ENCODE measurements at places on chromosomes 5 and 9.

- no peak for DNase-seq
These were observed 252.7 kb upstream of the GRIA1 start for GRCh38 chr5:153237671-153238332.

- DNase-seq: no peak
These were observed 5.5 kb downstream of the ASTN2 start for GRCh38 chr9:117409321-117409720.

- no peak for DNase-seq
These were observed 224.8 kb downstream of the PSAT1 start for GRCh38 chr9:78521680-78522079.

GRCh38 chr9:124202447-124202971, 55.2 kb upstream of the NEK6 start:
- peak; percentile 98 for DNase-seq

DNA sequence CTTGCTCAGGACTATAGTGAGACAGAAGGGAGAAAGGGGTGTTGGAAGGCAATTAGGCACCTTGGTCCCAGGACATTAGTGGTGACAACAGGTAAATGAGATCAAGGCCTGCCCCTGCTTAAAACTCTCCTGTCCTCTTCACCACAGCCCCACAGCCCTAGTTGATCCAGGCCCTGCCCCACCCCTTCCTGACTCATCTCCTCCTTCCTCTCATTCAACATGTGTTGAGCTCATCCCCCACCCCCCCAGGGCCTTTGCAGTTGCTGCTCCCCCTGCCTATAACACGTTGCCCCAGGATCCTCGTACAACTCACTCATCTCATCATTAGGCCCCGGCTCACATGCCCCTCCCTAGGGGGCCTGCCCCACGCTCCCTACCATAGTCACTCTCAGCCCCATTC, 66.8 kb downstream of the TSPAN17 start:
- no peak for DNase-seq

DNA sequence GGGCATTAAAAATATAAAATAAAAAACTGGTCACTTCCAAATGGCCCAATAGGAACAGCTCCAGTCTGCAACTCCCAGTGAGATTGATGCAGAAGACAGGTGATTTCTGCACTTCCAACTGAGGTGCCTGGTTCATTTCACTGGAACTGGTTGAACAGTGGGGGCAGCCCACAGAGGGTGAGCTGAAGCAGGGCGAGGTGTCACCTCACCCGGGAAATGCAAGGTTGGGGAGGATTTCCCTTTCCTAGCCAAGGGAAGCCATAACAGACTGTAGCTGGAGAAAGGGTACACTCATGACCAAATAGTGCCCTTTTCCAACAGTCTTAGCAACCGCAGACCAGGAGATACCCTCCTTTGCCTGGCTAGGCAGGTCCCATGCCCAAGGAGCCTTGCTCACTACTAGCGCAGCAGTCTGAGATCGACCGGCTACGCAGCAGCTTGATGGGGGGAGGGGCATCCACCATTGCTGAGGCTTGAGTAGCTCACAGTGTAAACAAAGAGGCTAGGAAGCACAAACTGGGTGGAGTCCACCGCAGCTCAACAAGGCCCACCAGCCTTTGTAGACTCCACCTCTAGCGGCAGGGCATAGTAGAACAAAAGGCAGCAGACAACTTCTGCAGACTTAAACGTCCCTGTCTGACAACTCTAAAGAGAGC, 12.7 kb downstream of the RLN1 start:
- no peak for DNase-seq

DNA sequence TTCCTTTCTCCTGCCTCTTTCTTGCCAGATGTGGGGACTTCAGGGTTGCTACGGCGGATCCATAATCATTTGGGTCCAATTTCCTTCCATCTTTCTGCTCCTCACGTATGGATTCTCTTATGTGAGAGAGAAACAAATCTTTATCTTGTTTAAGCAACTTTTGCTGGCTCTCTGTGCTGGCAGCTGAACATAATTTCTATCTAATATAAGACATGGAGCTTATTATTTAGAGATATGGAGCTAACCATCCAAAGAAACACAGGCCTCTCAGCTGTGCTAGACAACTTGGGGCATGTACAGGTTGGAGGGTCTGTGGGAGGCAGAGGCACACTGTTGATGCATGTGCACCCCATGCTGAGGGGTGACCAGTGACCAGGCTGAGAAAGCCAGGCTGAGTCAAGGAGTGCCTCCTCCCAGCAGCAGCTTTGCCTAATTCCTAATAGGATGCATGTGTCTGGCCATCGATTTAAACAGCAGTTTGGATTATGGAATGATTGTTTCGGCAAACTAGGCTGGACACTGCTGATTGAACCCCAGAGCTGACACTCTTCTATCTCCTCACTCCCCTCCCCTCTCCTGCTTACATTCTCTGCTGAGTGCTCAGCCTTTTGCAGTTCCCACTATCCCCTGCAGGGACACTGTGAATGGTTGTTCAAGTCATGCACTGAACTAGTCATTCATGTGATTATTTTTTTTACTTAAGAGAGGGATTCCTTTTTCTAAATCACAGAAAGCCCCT, 195.8 kb downstream of the ERCC6L2 start:
- DNase-seq: peak; percentile 22

GRCh38 chr5:73496984-73497457, 1.2 kb upstream of the BTF3 start:
- peak; percentile 52 for DNase-seq

- no peak for DNase-seq
These were observed 172.5 kb downstream of the FSTL4 start for GRCh38 chr5:133439859-133440258.

DNA sequence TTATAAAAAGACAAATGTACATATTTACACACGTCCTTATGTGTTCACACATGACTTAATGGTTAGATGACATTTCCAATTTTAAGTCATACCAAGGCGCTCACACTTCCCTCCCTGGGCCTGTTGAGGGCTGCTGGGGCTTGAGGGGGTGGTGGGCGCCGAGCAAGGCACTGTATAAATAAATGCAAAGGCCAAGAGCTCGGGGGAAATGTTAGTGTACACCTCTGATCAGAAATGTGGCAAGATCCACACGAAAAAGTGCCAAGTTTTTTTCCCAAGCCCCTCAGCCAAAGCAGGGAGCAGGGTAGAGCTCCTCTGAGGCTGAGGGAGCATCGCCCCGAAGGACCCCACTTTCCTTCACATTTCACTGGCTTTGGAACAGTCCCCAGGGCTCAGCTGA, 7.5 kb downstream of the IRF1 start:
- no peak for DNase-seq

GRCh38 chr9:134227451-134228411, 63.4 kb upstream of the RNU6ATAC start:
- peak; percentile 7 for DNase-seq

GRCh38 chr5:135170500-135170899, 136.5 kb upstream of the PITX1 start:
- peak; percentile 43 for DNase-seq

DNA sequence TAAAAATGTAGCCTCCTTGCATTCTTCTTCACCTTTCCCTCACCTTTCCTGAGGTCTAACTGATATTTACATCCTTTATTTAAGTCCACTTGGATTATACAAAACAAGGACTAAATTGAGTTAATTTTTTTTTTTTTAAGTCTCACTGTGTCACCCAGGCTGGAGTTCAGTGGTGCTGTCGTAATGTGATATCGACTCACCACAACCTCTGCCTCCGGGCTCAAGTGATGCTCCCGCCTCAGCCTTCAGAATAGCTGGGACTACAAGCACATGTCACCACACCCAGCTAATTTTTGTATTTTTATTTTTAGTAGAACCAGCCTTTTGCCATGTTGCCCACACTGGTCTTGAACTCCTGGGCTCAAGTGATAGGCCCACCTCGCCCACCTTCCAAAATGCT, 195.3 kb downstream of the BNC2 start:
- DNase-seq: no peak

DNA sequence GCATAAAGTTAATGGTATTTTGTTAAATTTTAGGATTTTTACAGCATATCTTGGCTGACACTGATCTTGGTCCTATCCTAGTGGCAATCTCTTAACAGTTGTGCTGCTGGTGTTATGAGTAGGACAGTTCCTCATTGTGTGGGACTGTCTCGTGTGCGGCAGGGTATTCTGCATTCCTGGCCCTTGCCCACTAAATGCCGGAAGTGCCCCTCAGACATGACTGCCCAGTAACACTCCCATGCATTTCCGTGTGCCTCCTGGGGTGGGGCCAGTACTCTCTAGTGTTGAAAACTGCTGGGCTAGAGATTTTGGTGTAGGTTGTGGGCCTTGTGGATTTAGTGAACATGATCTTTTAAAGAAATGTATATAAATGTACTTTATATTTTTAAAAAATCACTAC, 227.1 kb upstream of the DMRT1 start:
- peak; percentile 70 for DNase-seq

GRCh38 chr9:125785248-125785751, 38.1 kb downstream of the PBX3 start:
- peak; percentile 83 for DNase-seq

DNA sequence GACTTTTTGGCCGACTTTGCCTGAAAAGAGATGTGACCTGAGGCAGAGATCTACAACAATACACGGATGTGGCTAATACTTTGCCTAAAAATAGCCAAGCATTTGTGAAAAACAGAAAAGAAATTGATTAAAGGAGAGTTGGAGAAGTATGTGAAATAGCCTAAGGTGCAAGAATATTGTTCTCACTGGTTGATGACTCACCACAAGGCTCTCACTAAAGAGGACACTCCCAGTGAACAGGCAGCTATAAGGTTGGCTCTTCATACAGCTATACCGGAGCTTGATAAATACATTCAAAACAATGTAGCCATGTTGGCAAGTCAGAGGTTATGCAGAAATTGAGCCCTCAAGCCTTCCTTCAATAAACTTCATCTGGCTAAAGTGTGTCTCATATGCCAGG, 317.2 kb upstream of the GRAMD2B start:
- no peak for DNase-seq

- DNase-seq: peak; percentile 3
These were observed 100.5 kb upstream of the CCDC152 start for GRCh38 chr5:42655982-42656650.

DNA sequence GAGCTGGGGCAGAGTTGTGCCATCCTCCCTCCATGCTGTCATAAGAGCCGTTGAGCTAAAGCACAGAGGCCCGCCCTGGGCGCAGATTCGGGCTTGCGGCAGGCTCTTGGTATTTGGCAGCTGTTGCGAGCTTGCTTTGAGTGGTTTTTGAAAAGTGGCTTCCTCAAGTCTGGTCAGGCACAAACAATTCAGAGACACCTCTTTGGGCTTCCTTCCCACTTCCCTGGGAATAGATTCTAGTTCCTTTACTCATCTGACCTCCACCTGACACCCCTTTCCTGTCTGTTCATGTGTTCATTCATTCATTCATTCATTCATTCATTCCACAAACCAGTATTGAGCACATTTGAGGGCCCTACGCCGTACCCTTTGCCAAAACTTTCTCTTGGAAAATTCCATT, 27.4 kb downstream of the NCS1 start:
- no peak for DNase-seq

GRCh38 chr9:68705531-68706362, 707 bp downstream of the PIP5K1B start:
- DNase-seq: peak; percentile 18

DNA sequence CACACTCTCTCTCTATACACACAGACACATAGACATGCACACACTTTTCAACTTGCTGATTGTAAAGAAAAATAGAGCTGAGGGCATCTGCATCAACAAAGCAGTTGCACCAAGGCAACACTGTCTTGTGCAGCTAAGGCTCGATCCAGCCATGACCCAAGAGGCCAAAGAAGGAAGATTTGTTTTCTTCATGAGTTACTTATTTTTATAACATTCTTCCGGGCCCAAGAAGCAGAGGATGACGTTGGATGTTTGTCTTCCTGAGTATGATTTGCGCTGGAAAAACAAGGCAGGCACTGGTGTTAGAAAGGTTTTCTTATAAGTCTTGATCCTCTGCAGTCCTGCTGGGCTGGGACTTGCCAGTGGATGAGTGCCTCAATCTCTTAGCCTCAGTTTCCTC, 344.1 kb downstream of the ADAMTS6 start:
- no peak for DNase-seq

DNA sequence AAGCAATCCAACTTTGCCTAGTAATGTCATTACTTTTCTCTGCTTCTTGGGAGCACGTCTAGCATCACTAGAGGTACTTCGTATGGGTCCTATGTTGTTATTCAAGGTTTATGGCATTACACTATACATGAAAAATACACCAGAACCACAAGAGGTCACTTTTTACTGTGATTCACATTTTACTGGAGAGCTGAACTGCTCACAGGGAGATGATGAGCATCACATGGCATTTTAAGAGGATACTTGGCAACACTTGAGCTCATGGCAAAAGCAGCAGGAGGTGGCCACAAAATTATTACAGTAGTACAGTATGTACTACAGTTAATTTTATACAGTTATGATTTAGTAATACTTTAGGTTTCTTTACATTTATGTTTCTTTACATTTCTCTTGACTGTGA, 223.4 kb downstream of the PARP8 start:
- peak; percentile 3 for DNase-seq

DNA sequence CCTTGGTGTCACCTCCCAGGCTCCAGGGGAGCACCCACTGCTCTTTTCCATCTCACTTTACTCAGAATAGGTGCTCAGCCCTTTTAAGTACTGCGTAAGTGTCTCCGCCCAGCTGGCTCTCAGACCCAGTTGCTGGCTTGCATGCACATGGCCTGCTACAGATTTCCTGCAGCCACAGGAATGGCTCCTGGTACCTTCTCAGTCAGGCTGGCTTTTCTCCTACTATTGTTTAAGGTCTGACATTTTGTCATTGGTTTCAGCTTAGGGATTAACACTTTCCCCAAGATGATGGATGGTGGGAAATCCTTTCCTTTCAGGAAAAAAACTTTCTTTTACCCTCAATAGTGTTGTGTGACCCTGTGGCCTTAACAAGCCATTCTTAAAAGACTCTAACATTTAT, 1652.3 kb upstream of the WWC1 start:
- no peak for DNase-seq

DNA sequence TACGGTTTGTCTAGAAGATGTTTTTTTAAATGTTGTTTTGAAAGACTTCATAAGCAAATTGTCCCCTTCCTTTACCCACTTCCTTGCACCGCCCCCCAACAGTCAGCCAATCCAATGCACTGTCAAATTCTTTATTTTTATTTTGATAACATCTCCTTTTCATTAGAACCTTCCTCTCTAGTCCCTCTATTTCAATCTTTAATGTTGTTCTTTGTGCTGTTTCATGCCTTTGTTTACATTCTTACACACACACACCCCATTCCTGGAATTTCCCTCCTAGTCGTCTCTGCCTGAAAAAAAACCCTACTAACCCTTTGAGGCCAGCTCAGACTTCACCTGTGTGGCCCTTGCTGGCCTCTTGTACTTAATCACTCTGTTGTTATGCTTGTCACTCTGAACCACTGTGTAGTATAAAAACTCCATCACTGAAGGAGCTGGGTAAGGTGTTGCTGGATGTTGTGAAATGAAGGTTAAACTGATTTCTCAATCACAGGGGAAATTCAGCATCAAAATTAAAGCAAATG, 133.4 kb downstream of the UGCG start:
- no peak for DNase-seq

DNA sequence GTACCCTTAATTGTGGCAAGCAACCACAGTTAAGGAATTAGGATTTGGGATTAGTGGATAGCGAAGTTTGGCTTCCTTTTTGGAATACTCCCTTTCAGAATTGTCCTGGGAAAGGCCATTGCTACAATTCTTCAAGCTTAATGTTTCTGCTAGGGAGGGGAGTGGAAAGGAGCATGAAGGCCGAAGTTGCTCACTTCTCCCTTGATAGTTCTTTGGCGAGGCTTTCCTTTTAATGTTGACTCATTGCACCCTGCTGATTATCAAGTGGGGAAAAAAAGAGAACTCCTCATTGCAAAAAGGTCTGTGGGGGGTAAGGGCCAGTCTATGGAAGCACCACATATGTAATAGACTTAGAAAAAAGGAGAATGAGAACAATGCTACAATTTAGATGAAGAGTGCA, 30.7 kb downstream of the GRIN3A start:
- no peak for DNase-seq

Data from inflammatory macrophage (primary cell).